ENCODE measurements at places on chromosomes 12 and 14. TPM values are rescaled to one million over a fixed set of nuclear protein-coding genes. Genes with fewer than 3 reads are reported as not detected.

MANSC4 gene
- total RNA-seq, result not detected

ACSM4 gene
- total RNA-seq, result not detected

- DNase-seq, result no peak
These were observed 293.0 kb downstream of the BTG1 start for GRCh38 chr12:91852634-91853033.

- DNase-seq, result no peak
These were observed 488.3 kb upstream of the ATXN7L3B start for GRCh38 chr12:74049348-74049747.

DNA sequence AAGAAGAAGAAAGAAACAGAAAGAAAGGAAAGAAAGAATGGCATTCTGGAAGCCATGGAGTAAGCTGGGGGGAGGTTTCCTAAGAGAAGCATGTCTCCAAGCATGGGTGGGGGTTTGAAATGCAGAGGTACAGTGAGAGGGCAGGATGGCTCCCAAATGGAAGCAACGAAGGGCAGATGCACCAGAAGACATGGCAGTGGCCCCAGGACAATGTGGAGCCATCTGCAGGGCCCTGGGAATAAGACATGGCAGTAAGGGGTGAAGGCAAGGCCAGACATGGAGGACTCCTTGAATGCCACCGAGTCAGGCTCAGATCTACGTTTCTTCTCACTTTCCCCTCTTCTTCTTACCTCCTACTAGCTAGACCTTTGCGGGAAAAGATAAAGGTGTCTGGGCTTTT is 4.7 kb upstream of the COL2A1 start:
- DNase-seq, result no peak

- DNase-seq, result no peak
These were observed 44.9 kb downstream of the EID3 start for GRCh38 chr12:104348283-104348993.

DNA sequence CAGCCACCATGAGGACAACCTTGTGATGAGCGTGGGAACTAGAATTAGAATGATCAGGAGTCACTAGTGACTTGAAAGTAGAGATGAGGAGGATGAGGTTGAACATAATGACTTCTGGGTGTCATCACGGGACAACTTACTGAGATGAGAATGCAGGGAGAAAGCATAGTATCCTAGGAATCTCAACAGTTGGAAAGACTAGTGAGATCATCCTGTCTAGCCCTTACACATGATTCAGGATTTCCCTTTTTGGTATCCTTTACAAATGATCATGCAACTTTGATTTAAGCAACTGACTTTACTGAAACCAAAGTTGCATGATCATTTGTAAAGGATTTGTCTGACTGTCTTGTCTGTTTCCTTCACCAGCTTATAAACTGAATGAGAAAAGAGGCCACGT is 51.8 kb upstream of the HIF1A start:
- DNase-seq, result no peak

- no peak for DNase-seq
These were observed 276.1 kb upstream of the LMO3 start for GRCh38 chr12:16881986-16882570.
